ENCODE measurements at places on chromosomes 2 and 18. TPM values are rescaled to one million over a fixed set of nuclear protein-coding genes. Genes with fewer than 3 reads are reported as not detected.

FEV gene
- not detected for polyA plus RNA-seq

CFC1B gene
- polyA plus RNA-seq: not detected

- DNase-seq: peak; percentile 26
Observed at GRCh38 chr2:27086724-27087593, at the start of gene KHK. Gene KHK (plus strand): TSS chr2:27086772. CDS start chr2:27087260, 488 bp downstream.

DNA sequence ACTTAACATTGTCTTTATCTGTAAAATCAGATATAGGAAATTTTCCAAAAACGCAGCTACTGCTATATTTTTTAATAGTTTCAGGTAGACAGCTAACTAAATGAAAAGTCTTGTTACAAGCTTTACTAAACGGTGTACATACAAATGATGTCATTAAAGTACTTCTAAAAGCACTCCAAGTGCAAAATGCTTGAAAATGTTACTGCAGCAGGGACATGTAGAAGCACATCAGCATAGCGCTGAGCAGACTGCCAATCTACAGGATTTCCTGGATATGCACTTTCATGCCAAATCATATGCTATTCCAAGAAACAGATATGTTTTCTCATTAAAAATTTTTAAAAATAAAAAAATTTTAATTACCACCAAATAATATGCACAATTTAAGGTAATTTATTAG, 61.7 kb downstream of the SMAD2 start:
- DNase-seq: no peak

DNA sequence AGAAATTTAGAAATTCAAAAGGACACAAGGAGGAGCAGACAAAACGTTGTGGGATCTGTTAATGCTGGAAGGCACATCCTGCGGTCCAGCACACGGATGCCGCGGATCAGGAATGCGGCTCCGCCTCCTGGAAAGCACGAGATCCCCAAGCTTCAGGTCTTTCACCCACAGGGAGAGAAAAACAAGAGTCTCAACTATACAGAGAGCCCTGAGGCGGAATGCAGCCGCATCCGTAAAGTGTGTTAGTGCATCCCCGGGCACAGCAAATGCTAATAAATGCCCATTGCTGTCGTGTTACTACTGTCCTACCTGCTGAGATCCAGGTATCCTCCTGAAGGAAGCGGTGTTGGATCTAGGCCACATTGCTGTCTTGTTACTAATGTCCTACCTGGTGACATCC, 303.9 kb downstream of the EIPR1 start:
- no peak for DNase-seq

DNA sequence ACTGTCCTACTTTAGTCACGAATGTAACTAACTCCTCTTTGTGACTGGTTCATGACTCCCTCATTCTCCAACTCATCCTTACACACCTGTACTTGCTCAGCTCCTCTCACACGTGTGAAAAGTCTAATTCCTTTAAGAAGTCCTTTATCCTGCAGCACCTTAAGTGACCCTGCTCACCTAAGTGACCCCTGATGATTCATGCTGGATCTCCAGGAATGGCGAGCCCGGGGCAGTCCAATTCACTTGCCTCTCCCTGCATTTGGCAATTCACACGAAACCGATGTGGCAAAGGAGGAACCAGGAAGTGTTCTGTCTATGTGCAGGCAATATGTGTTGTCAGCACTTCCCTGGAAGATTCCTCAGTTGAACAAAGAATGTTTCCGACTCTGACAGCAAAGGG, 189.8 kb upstream of the NABP1 start:
- DNase-seq: peak; percentile 42

GRCh38 chr2:48600204-48600813, 17.3 kb upstream of the GTF2A1L start:
- DNase-seq: peak; percentile 65

GRCh38 chr2:7819316-7819715, 862.5 kb upstream of the ID2 start:
- DNase-seq: peak; percentile 52

GRCh38 chr2:59777120-59777519, 776.3 kb downstream of the BCL11A start:
- DNase-seq: no peak

GRCh38 chr2:14615760-14616159, 16.8 kb upstream of the LRATD1 start:
- DNase-seq: no peak

Data from GM23248 (cell line).